ENCODE measurements at places on chromosomes 5 and 9.

DNA sequence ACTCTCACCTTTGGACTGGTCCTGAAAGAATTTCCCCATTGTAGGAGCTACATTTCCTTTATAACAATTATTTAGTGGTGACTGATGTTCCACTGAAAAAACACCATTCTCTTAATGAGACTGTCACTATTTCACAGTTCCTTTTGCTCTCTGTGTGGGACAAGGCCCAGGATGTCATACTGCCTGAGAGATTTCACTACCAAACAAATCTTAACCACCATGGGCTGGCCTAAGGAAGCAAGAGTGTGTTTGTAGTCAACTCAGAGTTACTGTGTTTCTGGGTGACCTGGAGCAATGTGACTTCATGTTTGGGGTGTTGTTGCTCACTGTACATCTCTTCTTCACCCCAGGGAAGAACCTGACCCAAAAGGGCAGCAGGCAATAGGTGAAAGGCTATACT is 50.1 kb upstream of the ZNF608 start:
- DNase-seq = no peak

GRCh38 chr5:32677023-32677422 is 34.1 kb upstream of the NPR3 start:
- no peak for DNase-seq

DNA sequence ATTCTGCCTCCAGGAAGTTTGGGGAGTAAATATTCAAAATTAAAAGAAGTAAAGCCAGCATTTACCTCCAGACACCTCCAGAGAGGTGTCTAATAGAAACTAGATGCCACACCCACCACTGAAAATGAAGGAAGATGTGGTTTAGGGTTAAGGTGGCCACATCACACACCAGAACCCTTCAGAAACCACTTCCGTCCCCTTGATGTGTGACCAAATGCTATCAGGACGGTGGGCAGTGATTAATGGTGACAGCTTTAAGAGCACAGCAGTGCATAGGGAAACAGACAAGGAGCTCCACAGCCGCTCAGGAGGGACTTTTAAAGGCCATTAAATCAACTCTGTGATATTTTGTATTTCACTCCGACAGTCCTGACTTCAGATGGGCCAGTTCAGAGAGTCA is 295.2 kb downstream of the BRINP1 start:
- DNase-seq = no peak

DNA sequence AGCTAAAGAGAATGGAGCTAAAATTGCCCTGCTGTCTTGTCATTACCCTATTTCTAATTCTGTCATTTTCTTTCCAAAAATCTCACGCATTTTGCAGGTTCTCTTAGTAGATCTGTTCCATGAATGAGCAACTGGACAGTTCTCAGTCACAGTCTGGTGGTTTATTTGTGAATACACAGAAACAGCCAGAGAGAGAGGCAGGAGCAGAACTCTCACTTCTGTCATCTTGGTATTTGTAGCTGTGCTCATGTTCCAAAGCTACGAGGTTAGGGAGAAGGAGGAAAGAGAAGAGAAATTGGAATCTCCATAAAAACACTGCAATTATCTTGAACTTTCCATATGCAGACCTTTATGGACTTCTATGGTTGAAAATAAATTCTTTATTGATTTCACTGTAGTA is 118.0 kb upstream of the OR13F1 start:
- DNase-seq = peak; percentile 43

GRCh38 chr5:95824747-95825146 is 2.2 kb upstream of the GLRX start:
- no peak for DNase-seq

- no peak for DNase-seq
Observed at GRCh38 chr5:147479949-147480348, 29.9 kb downstream of the DPYSL3 start.

GRCh38 chr5:119409235-119409815 is 43.0 kb upstream of the HSD17B4 start:
- DNase-seq = no peak

DNA sequence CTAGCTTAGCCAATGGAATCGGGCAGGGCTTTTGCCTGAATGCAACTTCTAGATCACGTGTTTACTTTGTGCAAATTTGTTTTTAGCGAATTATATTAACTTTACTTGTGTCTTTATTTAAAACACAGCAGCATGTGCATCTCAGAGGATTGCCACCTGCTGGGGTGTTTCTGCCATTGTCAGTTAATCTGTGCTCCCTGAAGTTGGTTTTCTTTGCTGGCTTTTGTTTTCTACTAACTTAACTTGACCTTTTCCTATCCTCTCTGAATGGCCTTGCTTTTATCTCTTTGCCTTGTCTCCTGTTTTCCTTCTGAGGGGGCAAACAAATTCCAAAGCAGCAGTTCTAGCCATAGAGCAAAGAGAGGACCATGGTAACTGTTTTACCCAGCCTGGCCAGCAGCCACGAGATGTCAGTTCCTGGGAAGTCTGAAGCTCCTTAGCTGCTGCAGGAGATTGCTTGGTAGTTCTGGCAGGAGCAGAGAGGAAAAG is 67.6 kb downstream of the ARHGEF28 start:
- no peak for DNase-seq

- no peak for DNase-seq
Observed at GRCh38 chr9:121778252-121779225, 127.1 kb downstream of the DAB2IP start.

DNA sequence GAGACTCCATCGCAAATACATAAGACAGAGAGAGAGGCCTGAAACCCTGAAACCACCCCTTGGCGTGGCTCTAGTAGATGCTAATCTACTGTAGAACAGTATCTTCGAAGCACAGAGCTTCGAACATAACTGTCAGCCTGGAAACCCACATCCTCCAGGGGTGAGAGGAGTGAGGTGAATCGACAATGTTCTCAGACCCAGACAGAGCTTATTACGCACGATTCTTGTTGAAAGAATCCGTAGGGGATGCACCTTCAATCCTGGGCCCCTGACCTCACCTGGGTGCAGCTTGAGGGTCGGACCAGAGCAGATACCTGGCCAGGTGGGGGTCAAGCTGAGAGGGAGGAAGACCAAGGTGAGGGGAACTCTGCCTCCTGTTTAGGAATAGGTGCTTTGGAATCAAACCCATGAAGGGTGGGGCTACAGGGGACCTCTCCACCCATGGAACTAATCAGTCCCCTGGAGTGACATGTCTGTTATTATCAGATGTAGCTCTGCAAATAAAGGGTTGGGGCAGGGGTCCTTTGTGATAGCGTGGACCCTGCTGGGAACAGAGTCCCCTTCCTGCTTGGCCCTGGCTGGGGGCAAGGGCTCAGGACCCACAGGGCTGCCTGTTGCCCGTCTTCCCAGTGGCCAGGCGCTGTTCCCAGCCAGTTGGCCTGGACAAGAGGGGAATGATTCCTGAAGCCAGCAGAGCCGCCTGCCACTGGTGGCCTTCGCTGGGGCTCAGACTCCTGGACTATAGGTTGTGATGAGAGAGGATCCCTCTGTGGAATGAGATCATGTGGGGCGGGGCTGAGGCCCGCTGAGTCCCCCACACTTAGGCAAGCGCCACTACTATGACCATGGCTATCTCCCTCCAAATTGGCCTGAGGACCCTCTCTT is 41.2 kb downstream of the DBH start:
- DNase-seq = no peak

- no peak for DNase-seq
Observed at GRCh38 chr5:6803981-6804550, 90.8 kb downstream of the TENT4A start.

- peak; percentile 56 for DNase-seq
Observed at GRCh38 chr5:34898258-34898895, 16.9 kb downstream of the RAD1 start.

DNA sequence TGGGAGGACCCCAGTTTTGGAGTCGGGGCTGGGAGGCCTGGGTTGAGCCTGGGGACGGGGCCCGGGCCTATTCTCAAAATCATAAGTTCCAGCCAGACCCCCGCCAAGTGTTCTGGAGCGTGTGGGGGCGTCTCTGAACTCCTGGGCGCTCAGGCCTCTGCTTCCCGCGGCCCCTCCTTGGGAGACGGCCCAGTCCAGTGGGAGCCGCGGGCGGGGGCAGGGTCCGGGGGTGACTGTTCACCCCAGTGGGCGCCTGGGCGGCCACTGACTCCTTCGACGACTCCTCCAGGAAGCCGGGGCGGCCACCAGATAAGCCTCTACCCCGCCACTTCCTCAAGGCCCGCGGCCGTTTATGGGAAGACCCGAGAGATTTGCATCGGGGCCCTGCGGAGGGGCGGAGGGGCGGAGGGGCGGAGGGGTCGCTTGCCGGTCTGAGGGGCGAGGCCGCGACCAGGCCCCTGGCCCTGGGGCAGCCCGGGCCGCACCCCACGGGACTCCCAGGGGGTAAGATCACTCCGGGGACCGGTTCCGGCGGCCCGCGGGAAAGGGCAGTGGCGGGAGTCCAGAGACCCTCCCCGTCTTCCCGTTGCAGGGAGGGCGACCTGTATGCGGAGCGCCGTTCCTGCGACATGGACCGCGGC is 655 bp downstream of the TOR4A start:
- no peak for DNase-seq

GRCh38 chr5:129658801-129659200 is 89.1 kb upstream of the MINAR2 start:
- no peak for DNase-seq

GRCh38 chr9:110129425-110129824 is 78.5 kb downstream of the C9orf152 start:
- DNase-seq = no peak

All from NCI-H1092 treated with DMSO at 0.1 percent for 48 hours (cell line).